Suppressor macrophage treated with lipopolysaccharide for 1 hour (primary cell): ENCODE measurements at places on chromosomes 3 and 15.

DNA sequence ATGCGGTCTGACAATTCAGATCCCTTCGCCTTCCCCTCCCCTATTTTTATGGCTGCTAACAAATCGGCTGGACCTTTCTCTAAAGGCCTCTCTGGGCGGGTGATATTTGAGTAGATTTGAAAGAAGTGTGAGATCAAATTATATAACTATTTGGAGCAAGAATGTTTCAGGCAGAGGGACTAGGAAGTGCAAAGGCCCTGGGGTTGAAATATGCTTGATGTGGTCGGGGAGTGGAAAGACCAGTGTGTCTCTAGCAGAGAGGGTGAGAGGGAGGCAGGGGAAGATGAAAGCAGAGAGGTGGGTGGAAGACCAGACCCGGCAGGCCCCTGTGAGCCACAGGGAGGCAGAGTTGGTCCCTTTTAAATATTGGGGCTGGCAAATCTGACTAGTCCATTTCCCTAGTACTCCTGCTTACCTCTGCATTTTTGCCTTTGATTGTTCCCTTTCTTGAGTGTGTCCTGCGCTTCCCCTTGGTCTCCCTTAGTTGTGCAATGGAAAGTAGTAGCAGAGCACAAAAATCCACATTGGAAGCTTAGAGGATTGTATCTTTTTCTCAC lies 32.3 kb downstream of the SLCO3A1 start:
- peak; percentile 84 for DNase-seq

DNA sequence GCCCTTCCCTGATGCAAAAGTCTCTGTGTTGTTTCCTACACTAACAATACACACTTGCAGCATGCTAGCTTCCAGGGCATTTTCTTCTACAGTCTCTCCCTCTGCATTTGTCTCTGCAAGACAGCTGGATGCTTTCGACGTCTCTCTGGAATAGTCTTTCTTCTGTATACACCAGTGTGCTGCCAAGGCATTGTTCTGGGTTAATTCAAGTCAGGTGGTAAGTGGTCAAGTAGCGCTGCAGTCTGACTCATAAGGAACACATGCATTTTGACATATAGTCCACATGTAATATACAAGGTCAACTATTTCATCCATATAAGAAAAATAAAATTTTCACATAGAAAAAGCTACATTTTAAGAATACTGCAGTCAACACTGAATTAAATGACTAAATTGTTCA lies 92.7 kb downstream of the MYLK start:
- DNase-seq: no peak

- no peak for DNase-seq
Measured at GRCh38 chr3:119861681-119862080, 79.8 kb downstream of the NR1I2 start.

DNA sequence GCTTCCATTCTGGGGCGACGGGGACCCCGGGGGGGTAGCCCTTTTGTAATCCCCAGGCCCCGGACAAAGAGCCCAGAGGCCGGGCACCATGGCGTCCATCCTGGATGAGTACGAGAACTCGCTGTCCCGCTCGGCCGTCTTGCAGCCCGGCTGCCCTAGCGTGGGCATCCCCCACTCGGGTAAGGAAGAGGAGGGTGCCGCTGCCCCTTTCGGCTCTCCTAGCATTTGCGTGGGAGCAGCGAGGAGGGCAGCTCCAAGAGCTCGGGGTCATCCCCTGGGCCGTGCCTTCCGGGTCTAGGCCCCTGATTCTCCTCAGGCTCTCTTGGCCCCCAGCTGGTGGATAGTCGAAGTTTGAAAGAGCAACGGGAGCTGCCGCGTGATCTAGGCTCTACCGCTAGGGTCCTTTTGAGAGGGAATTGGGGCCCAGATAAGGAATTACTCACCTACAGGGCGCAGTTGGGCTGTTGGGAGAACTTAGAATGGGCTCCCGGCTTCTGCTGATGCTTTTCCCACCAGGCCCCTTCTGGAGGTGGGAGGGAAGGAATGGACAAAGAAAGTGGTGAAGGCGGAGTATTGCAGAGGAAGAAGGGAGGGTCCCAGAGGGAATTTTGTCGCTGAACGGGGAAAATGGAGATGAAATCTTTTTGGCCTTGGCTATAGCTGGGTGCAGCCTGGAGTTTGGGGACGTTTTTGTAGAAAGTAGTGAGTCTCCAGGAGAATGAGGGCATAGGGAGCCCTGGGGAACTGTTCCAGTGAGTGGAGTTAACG lies 615 bp downstream of the VPS18 start:
- DNase-seq: peak; percentile 88

DNA sequence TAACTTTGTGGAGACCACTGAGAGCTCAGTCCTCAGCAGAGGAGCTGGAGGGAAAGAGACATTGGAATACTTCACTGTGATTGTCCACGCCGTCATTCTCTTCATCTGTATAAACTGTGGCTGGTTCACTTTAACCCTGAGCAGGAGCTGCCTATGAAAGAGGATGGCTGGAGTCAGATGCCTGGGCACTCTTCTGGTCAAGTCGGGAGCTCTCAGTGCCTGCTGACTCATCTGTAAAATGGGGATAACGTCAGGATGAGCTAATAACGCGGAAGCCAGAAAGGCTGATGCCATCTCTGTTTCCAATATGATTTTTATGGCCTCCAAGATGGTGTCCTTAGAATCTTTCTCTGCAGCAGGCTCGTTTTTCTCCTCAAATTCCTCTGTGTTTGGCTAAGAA lies 51.6 kb upstream of the MRPS22 start:
- DNase-seq: no peak

- no peak for DNase-seq
Measured at GRCh38 chr15:66593219-66593780, 27.5 kb upstream of the LCTL start.

GRCh38 chr15:60913900-60914299 lies 315.2 kb downstream of the RORA start:
- no peak for DNase-seq

- DNase-seq: peak; percentile 43
Measured at GRCh38 chr15:55742498-55742926, 440 bp downstream of the PRTG start.

DNA sequence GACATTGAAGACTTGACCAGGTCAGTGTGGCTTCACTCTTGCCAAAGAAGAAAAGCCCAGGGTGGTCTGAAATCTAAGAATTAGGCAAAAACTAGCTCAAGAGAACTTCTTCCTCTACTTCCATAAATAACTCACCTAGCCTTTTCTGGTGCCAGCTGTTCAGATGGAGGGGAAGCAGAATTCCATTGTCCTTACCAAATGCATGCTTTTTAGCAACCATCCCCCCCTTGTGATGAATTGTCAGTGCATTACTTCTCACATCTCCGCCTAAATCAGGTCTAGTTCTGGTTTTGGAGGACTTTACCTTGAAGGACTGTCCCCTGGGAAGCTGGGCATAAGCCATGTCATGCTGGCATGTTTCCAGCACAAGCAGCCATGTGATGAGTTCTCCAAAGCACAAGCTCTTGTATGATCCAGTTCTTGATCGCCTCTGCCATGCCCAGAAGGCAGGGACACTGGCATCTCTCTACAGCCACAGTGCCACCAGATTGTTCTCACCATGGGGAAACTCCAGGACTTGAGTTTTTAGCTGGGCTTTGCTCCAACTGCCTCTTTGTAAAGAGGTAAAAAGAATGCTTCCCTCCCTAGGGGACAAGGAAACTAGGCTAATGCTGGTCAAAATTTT lies 96.4 kb upstream of the IL12A start:
- no peak for DNase-seq

GRCh38 chr3:33729993-33730392 lies 11.9 kb upstream of the CLASP2 start:
- no peak for DNase-seq

DNA sequence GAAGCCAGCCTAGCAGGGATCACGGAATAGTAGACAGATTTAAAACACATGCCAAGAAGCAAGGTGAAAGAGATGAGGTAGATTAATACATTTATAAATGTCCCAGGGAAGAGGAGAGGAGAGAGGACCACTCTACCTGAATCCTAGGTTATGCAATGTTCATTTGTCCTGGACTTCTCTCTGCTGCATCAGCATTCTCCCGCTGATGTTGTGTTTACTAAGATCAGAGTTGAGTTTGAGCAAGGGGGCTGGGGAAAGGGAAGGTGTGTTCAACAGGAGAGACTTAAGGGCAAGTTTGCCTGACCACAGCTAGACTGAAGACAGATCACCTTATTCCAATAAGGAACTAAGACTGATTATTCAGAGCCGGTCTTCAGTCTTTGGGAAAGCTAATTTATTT lies 1.1 kb upstream of the KPNA1 start:
- DNase-seq: no peak

GRCh38 chr3:143240886-143241285 lies 121.3 kb downstream of the CHST2 start:
- DNase-seq: no peak

DNA sequence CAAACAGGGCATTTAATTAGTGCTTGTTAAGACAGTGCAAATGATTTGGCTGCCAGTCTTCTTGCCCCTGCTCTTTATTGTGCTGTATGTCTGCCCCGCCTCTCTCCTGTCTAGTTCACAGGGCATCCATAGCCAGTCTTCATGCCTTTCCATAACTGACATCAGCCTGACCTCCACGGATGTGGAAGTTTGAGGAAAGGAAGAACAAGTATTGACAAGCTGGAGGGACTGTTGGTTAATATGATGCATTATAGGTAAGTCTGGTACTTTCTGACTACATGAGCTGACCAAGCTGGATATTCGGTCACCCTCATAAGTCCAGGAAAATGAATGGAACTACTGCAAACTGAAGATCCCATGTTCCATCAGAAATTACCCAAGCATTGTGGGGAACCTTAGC lies 325.9 kb downstream of the TIGIT start:
- no peak for DNase-seq

DNA sequence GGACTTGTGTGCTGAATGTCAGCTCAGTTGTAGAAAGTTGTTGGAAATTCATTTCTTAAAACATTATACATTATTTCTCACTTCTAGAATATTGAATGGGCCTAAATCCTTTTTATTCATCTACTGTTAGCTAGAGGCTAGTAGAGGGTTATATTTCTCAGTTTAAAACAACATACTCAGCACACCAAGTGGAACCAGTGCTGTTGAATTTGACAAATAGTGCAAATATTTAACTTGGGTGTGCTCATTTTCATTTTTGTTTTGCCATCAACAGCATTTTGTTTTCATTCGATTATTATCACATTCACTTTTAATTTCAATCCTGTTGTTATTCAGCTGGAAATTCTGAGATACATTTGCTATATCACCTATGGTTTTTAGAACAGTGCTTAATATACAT lies 269.4 kb upstream of the PEX5L start:
- no peak for DNase-seq

- no peak for DNase-seq
Measured at GRCh38 chr3:8197384-8197783, 304.2 kb upstream of the LMCD1 start.

- DNase-seq: no peak
Measured at GRCh38 chr3:190877925-190878324, 15.4 kb upstream of the GMNC start.

GRCh38 chr3:69105320-69105719 lies 17.1 kb downstream of the LMOD3 start:
- no peak for DNase-seq

DNA sequence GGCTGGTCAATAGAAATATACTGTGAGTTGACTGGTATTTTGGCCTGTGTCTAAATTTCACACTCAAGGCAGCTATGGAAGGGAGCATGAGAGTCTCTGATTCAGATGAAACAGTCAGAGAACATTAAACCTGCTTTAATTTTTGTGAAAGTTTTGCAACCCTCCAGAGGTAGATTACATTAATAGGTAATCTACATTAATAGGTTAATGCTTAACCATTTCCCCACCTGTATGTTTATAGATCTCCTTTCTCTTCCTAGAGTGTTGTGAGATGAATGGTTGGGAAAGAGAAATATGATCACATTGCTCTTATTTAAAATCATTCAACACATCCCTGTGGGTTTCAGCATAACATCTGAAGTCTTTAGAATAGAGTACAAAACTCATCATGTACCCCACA lies 586.9 kb upstream of the DPPA4 start:
- no peak for DNase-seq

GRCh38 chr15:39403640-39404117 lies 177.2 kb upstream of the THBS1 start:
- no peak for DNase-seq

DNA sequence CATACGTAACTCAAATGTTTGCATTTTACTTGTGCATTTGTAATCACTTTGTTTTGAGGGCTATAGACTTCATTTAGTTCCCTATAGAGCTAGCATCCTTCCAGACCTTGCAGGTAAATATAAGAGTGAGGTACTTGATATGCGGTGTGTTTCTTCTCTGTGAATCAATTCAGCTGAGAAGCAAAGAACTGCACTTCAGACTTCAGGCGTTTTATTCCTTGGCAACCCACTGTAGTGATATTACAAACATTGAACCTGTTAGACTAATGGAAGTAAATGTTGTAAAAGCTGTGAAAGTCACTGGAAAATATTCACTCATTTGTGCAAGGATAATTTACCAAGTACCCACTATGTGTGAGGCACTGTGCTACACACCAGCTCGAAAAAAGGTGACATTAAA lies 94.1 kb upstream of the CHL1 start:
- DNase-seq: no peak

DNA sequence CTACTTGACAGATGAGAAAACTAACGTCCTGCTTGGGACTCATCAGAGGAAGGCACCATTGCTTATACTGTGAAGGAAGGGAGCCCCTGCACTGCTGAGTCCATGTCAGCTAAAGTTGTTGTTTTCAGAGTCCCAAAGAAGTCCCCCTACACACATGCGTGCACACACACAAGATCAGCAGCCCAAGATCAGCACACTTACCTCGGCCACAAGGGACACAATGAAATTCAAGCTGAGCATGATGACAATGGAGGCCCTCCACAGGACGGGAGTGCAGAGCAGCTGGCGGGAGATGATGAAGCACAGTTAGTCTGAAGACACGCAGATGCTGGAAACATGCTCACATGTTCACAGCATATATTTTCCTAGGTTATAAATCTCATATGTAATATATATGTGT lies 28.6 kb upstream of the ATP13A5 start:
- DNase-seq: no peak

DNA sequence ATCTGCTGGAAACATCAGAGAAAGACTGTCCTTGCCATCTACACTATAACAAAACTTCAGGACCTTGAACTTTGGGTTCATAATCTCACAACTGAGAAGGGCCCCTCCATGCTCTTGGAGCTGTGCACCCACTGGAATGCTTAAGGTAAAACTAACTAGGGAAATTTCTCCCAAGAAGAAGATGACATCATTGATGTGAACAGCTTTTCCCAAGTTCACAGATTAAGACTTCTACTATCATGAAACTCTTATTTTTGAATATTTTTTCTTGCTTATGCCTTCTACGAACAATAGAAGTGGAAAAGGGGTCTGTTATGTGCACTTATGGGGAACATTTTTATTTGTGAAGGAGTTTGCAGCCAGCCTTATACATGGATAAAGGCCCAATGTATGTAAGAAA lies 5.0 kb downstream of the CYP11A1 start:
- DNase-seq: no peak

- no peak for DNase-seq
Measured at GRCh38 chr15:29064290-29064689, 178.5 kb downstream of the APBA2 start.

- no peak for DNase-seq
Measured at GRCh38 chr3:24225385-24225950, 269.2 kb downstream of the THRB start.
